ENCODE measurements at places on chromosomes 5 and 9.

DNA sequence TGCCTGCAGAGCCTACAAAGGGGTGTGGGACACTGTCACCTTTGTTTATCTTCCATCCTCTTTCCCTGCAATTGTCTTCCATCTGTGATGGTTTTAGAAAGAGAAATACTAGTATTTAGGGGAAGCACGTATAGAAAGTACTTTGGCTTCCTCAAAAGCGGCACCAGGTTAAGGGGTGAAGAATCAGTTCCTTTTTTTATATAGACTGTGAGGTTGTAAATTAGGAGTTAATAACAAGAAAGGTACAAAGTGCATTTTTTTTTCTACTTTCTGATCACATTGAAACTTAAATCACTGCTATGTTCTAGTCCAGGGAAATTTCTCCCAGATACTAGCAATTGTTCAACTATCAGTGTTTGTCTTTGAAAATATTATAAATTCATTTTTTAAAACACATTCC is 219.3 kb downstream of the CEMIP2 start:
- DNase-seq, result no peak

DNA sequence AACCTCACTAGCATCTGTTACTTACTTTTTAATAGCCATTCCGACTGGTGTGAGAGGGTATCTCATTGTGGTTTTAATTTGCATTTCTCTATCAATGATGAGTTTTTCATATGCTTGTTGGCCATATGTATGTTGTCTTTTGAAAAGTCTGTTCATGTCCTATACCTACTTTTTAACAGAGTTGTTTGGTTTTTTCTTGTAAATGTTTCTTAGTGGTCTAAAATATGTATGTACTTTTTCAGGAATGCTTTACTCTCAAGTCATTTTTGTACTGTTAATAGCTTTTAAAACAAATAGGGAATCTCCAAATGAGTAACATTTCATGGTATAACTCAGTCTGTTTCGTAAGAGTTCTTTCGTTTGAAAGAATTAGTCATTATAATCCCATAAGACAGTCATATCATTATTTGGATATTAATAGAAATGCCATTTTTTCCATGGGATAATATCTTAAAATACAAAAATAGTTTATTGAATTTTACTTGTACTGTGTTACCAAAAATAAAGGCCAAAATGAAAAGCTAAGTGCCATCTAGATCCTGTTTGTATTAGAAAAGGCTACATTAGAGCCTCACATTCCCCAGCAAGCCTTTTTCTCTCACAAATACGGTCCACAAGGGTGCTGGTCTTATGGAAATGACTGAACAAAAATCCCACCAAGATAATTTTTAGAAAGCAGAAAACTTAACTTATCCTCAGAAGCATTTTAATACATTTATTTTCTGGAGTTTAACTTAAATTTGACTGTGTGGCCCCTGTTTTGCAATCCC is 247.7 kb downstream of the PJA2 start:
- no peak for DNase-seq

DNA sequence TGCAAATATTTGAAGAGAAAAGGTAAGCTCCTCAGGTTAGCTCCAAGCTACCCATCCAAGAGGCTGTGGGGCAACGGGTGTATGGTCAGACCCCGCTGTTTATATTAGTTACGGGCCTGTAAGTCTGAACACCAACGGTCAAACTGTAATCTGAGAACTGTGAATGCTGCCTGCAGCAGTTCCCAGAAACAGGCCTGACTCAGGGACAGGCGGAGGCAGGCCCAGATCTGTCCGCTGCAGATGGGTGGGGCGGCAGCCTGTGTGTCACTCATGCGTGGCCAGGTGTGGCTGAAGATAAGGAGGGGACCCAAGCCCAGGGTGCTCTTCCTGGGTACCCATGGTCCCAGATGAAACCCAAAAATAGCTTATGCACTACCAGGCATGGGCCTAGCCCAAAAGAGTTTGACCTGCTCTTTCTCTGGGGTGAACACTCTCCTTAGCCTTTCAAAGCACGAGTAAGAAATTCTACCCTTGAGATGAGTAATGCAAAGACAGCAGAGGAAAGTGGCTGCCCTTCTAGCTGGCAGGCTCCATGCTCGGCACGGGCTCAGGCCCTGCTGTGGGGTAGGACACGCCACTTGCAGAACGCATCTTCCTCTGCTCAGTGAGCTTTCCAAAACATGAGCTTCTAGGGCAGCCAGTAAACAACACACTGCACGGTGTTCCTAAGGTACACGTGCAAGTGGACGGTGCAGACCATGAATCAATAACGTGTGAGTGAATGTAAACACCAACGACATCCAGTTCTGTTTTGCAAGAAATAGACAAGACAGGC is 9.1 kb downstream of the UBAC1 start:
- no peak for DNase-seq

- no peak for DNase-seq
Observed at GRCh38 chr9:97427885-97428284, 16.0 kb downstream of the TDRD7 start.

DNA sequence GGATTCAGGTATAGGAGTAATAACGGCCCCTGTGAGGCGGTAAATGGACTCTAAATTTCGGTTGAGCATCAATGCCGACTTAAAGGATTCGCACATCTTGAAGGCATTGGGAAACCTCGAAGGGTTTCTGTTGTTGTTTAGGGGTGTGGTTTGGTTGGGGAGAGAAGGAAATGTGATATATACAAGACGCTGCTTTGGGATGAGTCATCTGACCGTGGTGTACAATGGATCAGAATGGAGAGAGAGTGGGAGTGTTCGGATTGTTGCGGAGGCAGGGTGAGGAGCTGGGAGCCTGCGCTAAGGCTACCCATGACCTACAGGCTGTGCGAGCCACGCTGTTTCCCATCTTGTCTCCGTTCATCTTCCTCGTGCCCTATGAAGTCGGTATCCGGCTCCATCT is 60.4 kb upstream of the ERCC6L2 start:
- no peak for DNase-seq

DNA sequence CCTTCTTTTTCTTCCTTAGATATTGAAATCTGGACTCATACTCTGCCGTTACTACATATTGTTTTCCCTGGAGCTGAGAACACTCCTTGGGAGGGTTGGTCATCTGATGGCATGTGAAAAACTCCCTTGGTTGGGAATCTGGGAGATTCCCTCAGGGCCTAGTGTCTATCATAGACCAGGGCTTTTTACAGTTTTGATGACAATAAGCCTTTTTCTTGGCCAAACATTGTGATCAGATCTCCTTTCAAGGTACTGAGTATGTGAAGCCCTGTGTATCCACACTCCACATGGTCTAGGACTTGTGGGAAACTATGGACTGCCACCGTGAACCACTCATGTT is 32.9 kb downstream of the TMEM252 start:
- DNase-seq, result no peak

DNA sequence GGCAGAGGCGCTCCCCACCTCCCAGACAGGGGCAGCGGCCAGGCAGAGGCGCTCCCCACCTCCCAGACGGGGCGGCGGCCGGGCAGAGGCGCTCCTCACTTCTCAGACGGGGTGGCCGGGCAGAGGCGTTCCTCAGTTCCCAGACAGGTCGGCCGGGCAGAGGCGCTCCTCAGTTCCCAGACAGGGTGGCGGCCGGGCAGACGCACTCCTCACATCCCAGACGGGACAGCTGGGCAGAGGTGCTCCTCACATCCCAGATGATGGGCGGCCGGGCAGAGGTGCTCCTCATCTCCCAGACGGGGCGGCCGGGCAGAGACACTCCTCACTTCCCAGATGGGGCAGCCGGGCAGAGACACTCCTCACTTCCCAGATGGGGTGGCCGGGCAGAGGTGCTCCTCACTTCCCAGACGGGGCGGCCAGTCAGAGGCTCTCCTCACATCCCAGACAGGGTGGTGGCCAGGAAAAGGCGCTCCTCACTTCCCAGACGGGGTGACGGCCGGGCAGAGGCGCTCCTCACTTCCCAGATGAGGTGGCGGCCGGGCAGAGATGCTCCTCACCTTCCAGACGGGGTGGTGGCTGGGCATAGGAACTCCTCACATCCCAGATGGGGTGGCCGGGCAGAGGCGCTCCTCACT is 75.1 kb downstream of the CARTPT start:
- DNase-seq, result no peak

GRCh38 chr5:10564838-10565784 is 1.2 kb downstream of the ANKRD33B start:
- DNase-seq, result no peak

- DNase-seq, result no peak
Observed at GRCh38 chr9:112861638-112862555, 28.8 kb downstream of the SLC46A2 start.

DNA sequence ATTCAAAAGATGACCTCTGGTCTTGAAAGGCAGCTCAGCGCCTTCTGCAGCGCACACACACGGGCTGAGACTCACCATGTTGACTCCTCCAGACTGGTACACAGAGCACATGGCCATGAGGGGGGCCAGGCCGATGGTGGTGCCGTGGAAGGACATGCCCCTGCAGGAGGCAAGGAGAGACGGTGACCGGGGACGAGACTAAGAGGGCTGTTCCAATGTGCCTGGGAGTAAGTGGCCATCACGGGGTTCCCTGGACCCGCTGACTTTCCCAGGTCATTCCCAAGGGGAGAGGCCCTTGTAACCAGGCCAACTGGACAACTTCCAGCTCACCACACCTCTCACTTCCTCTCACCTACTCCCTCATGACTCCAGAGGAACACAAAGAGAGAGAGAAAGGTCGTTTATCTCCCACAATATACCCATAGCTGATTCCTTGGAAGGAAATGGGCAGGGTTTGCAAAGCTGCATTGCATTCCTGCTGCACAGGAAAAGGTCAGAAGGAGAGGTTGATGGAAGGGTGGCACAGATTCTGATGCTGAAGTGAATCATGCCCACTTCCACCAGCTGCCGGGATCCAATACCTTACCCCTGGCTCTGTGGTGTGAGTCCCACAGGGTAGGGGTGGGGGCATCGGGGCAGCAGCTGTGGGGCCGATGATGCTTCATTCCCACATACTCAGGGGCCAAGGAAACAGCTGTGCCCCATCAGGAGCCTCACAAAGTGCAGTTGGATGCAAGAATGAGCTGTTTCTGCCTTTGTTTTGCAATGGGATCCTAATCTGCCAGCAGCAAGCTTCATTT is 47.2 kb downstream of the NIPAL4 start:
- no peak for DNase-seq

- no peak for DNase-seq
Observed at GRCh38 chr5:91245074-91245452, 138.1 kb downstream of the ARRDC3 start.

DNA sequence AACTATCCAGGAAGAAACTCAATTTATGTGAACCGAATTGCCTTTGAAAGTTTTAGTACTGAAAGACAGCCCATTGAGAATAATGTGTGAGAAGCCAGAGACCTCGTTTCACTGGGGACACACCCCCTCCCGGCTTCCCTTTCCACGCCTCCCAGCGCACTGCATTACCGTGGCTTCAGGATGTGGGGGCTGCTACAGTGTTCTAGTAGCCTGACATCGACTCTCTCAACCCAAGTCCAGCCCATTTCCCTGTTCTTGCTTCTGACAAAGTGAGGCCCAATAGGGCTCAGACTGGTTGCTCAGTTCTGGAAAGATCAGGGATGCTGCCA is 3.5 kb downstream of the PAX5 start:
- DNase-seq, result no peak

DNA sequence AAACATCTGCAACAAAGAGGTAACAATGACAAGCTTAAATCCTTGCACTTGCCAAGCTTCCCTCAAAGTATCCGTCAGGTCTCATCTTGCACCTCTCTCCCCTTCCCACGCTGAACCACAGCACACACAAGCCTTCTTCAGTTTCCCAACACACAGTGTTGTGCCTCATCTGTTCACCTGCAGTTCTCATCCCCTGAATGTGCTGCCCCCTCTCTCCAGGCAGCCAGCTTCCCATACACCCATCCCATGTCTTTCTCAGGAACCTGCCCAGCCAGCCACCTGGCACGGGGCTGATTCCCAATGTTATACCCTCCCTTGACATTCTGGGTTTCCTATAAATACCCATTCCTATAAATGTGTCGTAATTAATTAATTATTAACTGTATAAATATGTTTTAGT is 314.8 kb downstream of the PRELID2 start:
- DNase-seq, result no peak

DNA sequence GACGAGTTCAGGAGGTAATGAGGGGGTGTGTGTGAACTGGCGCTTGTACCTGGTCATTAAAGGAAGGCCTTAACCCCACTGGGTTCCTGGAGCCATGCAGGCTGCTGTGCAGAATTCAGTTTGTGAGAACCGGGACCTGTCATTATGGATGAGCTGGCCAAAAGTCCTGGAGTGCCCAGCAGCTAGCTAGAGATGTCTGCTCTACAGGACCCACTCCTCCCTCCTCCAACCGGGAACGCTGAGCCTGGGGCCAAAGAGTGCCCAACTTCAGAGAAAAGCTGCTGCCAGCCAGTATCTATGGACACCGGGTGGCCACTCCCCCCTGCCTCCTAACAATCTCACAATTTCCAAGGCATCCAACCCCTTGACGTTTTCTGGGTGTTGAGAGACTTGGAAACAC is 1.2 kb downstream of the ENTREP1 start:
- DNase-seq, result no peak

DNA sequence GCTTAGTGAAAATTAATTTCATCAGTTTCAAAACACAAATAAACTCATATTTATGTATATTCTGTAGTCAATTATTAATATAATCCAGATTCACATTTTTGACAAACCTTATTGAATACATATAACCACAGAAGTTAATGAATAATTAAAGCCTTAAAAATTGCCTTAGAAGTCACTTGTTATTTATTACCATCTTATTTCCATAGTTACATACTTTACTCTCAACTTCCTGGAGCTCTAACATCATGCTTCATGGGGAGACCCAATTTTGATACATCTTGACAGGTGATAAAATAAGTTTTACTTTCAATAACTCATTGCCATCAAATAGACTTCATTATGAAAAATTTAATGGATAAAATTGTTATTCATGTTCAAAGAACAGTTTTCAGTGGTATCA is 1038.7 kb downstream of the PTPRD start:
- no peak for DNase-seq

GRCh38 chr5:10519729-10520128 is 44.1 kb upstream of the ANKRD33B start:
- DNase-seq, result no peak

DNA sequence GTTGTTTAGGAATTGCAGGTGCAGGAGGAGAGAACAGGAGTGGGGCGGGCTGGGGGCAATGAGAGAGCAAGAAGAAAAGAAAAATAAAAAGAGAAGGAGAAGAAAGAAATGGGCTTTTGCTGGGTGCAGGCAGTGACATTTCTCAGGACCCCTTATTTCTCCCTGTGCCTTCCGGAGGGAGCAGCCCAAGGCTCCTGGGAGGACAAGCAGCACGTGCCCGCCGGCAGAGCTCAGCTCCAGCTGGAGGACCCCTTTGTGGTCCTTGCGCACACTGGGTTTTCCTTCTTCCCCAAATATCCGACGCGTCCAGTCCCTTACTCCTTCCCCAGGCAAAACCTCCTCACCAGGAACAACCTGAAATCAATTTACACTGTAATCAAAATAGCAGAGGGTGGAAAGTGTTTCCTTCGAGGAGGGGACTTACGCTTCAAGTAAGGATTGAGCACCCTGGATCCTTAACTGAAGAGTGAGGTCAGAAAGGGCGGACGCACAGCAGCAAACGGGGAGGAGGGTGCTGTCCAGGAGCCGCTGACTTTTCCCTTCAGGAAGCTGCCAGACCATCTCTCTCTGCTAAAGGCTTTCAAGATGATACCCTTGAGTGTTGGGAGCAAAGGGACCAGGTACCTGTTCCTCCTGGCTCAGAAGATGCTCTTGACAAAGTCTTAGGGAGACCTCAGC is 2.1 kb downstream of the BTNL9 start:
- no peak for DNase-seq

Data from LNCaP clone FGC (cell line).